Stimulated activated CD8-positive, alpha-beta memory T cell treated with anti-CD3 and anti-CD28 coated beads, Interleukin-4, amount 100 ng/mL, for 1 hour (primary cell): ENCODE measurements at places on chromosomes 12 and 14.
A peak's percentile ranks its signal among the peaks of the same experiment; 100 is the strongest.

DNA sequence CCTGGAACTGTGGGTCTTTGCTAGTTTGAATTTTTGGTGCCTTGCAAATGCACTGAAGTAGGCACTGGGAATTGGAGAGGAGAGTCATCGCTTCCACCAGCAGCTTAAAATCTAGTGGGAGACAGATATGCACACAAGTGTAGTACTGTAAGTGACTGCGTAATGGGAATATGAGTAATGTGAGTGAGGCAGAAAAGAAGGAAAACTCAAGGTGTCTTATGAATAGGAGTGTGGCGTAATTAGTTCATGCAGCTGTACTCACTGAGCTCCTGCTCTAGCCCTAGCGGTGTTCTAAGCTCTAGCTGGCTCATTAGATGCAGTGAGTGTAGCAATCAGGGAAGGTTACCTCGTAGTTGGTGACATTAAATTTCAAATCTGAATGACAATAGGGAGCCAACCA is 2.8 kb downstream of the TCP11L2 start:
- DNase-seq, result no peak

DNA sequence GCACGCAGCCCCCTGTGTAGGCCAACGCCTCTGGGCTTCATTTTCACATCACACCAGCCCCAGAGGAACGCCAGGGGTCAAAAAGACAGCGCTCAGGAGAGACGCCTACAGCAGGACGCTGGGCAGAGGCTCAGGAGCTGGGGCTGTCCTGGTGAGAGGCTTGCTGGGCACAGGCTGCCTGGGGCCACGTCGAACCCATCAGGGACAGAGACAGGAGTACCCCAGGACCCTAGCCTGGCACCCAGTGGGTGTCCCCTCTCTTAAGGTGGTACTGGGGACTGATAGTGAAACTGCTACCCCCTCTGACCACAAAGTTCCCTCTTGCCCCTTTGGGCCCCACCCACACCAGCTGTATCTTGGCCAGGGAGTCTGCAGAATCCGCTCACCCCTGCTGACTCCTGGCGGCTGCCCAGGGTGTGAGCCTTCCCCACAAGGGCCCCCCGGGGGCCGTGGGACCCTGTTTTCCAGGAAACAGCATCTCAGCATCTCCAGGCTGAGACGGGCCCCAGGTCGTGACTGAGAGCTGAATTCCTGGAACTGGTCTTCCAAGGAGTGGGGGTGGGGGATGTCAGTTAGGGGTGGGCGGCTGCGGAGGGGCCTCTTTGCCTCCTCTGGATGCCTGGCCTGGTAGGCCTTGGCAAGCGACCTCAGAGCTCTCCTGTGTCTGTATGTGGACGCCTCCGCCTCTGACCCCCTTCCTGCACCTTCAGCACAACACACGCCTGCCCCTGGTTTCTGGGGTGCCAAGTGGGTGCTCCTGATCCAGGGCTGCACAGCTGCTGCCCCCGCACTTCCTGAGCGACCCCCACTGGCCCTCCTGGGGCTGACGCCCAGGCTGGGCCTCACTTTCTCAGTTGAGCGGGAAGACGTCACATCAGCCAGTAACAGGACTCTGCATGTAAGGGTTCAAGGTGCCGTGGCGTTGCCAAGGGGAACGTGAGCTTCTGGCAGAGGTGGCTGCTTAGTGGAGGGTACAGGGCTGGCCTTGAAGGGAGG is 321.9 kb upstream of the RTL1 start:
- no peak for DNase-seq

- DNase-seq, result no peak
These were observed 40.7 kb downstream of the ELK3 start for GRCh38 chr12:96234591-96235483.

DNA sequence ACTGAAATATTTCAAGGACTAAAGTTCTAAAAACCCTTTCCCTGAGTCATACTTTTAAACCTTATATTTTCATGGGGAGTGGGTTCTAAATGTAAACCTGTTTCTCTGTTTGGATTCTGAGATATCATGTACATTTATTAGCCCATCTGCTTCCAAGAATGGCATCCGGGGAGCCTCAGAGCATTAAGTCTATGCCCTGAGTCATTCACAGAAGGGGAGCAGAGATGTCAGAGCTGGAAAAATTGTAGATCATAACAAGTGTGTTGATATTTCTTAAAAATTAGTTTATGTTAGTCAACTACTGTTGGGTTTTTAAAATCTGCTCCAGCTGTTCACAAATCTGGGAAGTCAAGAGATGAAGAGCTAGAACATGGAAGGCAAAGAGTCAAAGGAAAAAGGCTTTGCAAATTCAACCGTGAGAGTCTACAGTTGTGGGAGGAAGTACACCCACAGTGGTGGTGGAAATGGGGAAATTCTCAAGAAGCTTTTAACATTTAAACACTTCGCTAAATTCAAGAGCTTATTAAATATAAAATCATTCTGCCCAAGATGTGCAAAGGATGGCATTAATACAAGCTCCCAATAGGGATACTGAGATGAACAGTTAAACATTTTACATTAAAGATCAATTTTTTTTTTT is 70.5 kb upstream of the FLRT2 start:
- DNase-seq, result no peak

GRCh38 chr12:10310926-10311720 is 3.5 kb downstream of the KLRD1 start:
- DNase-seq, result no peak

DNA sequence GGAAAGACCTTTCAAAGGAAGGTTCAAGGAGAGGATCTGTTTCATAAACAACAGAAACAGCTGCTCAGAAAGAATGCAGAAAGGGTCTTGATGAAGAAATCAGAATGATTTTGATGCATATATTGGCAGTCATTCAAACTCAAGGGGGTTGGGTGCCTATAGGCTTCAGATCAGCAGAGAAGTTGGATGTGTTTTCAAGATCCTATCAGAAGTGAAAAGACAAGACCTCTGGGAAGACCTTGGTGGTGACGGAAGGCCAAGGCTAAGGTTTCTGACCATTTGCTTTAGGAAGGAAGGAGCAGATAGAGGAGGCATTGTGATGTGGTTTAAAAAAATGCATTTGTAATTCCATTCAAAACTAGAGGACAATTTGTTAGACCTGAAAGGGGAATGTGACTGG is 15.2 kb upstream of the PTPRB start:
- DNase-seq, result no peak

GRCh38 chr14:90827919-90828610 is 11.8 kb upstream of the TTC7B start:
- DNase-seq, result peak; percentile 81

- DNase-seq, result no peak
These were observed 1.8 kb upstream of the GMFB start for GRCh38 chr14:54490445-54491175.

- no peak for DNase-seq
These were observed 51.8 kb downstream of the MSRB3 start for GRCh38 chr12:65330331-65330730.

- DNase-seq, result no peak
These were observed 5.5 kb upstream of the RNASE1 start for GRCh38 chr14:20808162-20808483.

GRCh38 chr14:93281937-93282336 is 50.9 kb downstream of the BTBD7 start:
- DNase-seq, result no peak

- DNase-seq, result no peak
These were observed 1.6 kb downstream of the STXBP6 start for GRCh38 chr14:25048170-25049016.

DNA sequence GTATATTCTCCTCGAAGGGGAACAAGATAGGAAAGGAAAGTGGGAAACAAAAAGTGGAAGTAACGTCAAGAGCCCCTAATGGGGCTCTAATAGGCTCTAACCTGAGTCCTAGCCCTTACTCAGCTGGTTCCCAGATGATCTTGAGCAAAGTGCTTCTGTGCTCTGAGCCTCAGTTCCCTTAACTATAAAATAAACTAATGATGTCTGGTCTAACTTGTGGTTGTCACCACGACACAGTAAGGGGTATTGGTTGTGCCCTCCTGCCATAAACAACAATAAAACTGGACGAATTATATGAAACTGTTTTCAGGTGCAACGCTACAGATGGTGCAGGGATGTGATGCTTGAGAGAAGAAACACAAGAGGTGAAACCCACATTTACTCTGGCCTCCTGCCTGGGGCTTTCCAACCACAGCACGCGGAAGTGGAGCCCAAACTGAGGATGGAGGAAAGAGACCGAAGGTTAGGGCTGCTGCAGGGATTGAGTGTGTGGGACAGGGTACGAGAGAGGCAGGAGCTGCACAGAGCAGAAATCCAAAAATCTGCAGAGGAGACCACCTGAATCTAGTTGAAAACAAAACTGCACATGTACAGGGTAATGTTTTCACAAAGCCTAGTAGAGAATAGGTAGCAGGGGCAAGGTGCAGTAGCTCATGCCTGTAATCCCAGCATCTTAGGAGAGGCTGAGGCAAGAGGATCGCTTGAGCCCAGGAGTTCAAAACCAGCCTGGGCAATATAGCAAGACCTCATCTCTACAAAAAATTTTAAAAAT is 45.6 kb upstream of the BCL2L14 start:
- DNase-seq, result no peak

- no peak for DNase-seq
These were observed 1918.0 kb upstream of the FLRT2 start for GRCh38 chr14:83611906-83612390.

- DNase-seq, result no peak
These were observed 347.2 kb upstream of the DCN start for GRCh38 chr12:91529829-91530228.

- DNase-seq, result no peak
These were observed 54.8 kb upstream of the DYRK2 start for GRCh38 chr12:67593461-67594330.

DNA sequence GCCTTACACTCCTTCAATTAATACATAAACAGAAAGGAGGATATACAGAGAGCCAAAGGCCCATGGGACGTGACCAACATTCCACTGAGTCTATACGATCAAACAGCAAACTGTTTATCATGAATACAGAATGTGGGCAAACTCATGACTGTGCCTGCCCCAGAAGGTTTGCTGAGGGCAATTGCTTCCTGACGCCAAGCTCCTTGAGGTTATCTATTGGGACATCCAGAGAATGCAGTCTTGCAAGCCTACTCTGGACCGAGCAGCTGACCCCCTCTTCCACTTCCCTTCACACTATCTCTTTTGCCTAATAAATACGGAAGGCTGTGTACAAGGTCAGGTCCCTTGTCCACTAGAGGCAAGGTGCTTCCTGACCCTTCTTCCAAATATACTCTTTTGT is 18.5 kb upstream of the SLC10A1 start:
- DNase-seq, result no peak

DNA sequence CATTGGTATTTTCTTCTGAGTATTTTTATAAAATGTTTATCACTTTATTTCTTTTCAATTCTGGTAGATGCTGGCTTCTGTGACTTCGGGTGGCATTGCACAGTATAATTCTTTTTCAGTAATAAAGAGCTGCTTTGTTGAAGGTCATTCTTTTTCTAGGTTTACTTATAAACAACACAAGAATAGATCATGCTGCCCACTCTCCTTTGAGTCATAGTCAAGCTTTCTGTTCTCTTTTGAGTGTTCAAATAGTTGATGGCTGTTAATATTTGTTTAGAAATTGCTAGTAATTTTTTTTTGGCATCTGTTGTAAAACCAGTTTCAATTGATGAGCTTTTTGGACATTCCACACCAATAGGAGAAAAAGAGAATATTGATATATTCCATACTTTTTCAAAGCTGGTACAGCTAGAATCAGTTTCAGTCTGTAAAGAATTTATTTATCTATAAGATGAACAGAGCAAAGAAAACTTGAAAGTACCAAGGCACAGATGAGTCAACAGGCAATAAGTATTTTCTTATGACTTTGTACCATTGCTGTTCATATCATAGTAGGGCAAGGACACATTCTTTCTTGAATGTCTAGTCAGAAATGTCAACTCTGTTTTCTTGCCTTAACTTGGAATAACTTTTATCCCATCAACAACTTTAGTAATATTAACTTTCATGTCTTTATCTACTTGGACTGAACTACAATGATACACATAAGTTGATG is 513.0 kb upstream of the SEL1L start:
- no peak for DNase-seq

GRCh38 chr12:64008596-64008995 is 164.1 kb downstream of the SRGAP1 start:
- no peak for DNase-seq
